Stimulated activated CD4-positive, alpha-beta T cell treated with anti-CD3 and anti-CD28 coated beads, Interleukin-1b, Interleukin-23, amount 100 ng/mL, for 1 hour (primary cell): ENCODE measurements at places on chromosomes 16 and 17.

GRCh38 chr16:81987706-81988105 lies 23.6 kb downstream of the SDR42E1 start:
- no peak for DNase-seq

DNA sequence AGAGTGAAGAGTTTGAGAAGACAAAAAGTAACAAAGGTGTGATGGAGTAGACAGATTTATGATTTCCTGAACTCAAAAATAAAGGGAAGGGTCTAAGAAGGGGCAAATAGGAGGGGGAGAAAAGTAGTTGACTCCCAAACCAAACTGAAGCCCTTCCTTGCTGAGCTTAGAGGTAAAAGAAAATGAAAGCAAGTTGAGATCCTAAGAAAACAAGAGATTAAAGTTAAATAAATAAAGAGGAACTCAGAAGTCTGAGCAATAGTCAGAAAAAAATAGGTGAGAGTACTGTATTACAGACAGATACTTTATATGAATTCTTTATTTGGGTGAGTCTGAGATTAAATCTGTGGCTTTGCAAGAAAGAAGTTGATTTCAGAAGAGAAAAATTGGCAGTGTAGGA lies 3.3 kb upstream of the PSMD12 start:
- no peak for DNase-seq

- DNase-seq: no peak
Measured at GRCh38 chr17:9890124-9890523, 14.9 kb downstream of the RCVRN start.

DNA sequence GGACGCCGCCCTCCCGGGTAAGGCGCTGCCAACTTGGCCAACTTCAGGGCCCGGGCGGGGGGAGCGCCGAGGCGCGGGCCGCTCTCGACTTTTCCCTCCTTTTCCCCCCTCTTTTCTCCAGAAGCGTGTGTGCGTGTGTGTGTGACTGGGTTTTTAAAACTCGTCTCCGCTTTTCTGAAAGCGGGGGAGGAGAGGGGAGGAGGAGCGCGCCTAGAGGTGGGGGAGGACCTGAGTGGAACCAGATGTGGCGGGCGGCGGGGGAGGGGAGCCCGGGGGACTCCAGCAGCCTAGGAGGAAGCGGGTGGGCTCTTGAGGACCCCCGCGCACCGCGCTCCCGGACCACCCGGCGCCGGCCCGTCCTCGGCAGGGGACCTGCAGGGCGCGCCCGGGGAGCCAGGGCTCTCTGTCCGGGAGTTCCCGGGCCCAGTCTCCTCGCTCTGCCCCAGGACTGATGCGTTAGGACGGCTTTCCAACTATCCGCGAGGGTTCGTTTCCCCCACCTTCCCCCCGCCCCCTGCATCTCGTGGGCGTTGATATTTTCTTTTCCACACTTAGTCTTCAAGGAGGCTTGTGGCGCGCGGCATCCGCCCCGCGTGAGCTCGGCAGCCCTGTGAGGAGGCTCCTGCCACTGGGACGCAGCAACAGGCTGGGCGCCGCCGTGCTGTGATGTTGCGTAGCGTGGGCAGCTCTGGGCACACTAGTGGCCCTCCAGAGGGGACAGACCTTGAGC lies 599 bp downstream of the MRC2 start:
- no peak for DNase-seq

GRCh38 chr16:15822957-15823356 lies 33.9 kb downstream of the MYH11 start:
- DNase-seq: no peak

GRCh38 chr17:43936434-43936833 lies 5.8 kb downstream of the PPY start:
- DNase-seq: no peak

- DNase-seq: no peak
Measured at GRCh38 chr17:13871261-13871660, 198.0 kb upstream of the COX10 start.

- DNase-seq: no peak
Measured at GRCh38 chr16:85789773-85790172, 9.6 kb downstream of the EMC8 start.

- DNase-seq: no peak
Measured at GRCh38 chr17:82392209-82392920, 20.8 kb downstream of the UTS2R start.

GRCh38 chr16:57446531-57447185 lies 527 bp downstream of the CIAPIN1 start:
- no peak for DNase-seq

GRCh38 chr16:67551091-67551490 lies 11.2 kb upstream of the CTCF start:
- no peak for DNase-seq

- no peak for DNase-seq
Measured at GRCh38 chr16:12229759-12230594, 253.4 kb downstream of the SNX29 start.

DNA sequence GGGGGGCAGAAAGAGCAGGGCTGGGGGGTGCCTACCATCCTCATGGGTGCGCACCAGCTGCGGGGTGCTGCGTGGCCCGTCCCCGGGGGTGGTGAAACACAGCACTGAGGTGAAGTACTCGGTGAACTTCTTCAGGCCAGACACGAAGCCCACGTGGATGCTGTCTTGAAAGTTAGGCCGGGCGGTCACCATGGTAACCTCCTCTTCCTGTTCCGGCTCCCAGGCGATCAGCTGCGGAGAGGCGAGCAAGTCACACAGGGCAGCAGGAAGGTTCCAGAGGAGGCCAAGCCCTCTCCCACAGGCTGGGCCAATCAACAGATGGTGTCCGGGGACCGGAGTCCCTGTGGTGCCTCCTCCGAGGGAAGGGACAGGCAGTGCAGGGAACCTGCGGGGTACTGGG lies 90.1 kb upstream of the CDC42EP4 start:
- DNase-seq: no peak

DNA sequence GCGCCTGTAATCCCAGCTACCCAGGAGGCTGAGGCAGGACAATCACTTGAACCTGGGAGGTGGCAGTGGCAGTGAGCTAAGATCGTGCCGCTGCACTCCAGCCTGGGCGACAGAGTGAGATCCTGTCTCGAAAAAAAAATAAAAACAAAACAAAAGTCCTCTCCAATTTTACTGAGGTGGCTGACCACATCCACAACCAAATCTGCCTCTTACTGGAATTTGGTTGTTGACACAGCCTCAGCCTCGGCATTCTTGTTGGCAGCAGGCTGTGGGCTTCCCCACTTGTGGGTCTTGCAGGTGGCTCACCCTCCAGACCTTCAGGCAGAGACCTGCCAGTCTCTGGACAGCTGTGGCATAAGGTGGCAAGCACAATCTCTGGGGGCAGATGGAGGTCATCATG lies 15.6 kb downstream of the B4GALNT2 start:
- DNase-seq: no peak

DNA sequence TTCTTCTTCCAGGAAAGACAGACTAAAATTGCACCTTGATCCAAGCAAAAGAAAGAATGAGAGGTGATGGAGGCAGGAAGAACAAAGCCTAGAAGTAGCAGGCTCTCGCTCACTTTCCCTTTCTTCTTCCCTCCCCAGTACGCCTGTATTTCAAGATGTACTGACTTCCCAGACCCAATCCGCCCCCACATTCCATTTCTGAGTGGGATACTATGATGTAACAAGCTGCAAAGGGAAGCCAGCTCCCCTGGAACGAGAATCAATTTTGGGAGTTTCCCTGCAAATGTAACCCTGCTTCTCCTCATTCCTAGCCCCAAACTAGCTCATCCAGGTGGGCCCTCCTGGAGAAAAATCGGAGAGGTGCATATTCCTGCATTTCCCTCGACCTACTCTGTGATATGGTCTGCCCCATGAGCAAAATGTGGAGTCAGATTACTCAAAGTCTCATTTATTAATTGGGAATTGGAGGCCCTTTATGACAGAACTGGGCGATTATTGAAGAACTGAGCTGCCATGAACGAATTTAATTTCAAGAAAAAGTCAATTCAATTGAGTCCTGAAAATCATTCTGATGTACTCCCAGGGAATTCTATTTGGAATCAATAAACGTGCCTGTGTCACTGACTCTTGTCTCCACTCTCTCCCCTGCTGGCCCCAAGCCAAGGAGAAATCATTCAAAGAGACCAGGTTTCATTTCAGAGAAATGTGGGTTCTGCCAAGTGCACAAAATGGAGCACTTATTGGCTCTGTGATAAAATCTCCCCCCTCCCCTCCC lies 398.9 kb downstream of the SHISA9 start:
- no peak for DNase-seq

DNA sequence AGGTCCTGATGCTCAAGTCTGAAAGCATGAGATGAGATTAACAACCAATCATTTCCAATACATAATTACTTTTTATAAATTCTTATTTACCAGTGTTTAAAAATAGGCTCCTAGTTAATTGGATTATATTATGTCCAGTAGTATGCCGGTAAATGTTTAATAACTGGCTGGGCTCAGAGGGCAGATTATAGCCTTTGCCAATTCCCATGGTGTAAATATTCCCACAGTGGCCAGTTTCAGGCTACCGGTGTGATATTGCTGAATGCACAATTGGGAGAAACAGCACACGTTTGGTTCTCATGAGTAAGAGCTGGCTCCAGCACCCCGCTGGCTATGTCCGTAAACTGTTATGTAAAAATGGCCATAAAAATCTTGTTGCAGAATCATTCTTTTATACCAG lies 167.6 kb downstream of the MRTFB start:
- no peak for DNase-seq

- no peak for DNase-seq
Measured at GRCh38 chr17:7184091-7184488, 4.9 kb upstream of the ASGR1 start.

- no peak for DNase-seq
Measured at GRCh38 chr16:67210069-67210937, 11.4 kb downstream of the ELMO3 start.

DNA sequence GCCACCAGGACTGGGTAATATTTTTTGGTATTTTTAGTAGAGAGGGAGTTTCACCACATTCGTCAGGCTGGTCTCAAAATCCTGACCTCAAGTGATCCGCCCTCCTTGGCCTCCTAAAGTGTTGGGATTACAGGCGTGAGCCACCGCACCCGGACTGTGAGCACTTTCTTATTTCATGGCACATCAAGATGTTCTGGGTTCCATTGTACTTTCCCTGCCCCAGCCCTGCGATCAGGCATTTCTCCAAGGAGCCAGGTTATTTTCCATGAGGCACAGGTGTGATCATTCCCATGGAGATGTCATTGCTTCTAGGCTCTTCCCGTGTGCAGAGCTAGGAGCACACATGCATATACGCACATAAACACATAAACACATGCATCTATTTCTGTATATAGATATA lies 2.6 kb upstream of the ANKRD40CL start:
- no peak for DNase-seq

DNA sequence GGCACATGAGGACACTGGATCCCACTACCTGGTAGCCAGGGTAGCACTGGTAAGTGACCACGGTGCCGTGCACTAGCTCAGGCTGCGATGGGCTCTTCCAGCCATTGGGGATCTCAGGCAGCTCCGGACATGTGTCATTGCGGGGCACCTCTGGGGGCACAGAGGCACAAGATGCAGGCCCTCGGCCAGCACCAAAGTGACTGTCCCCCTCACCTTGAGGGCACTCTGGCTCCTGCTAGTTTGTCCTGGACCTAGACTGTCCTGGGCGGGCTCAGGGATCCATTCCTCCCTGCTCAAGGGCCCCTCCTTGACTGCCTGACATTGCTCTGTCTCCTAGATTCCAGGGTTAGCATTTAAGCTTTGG lies 6.7 kb upstream of the PHF12 start:
- no peak for DNase-seq

DNA sequence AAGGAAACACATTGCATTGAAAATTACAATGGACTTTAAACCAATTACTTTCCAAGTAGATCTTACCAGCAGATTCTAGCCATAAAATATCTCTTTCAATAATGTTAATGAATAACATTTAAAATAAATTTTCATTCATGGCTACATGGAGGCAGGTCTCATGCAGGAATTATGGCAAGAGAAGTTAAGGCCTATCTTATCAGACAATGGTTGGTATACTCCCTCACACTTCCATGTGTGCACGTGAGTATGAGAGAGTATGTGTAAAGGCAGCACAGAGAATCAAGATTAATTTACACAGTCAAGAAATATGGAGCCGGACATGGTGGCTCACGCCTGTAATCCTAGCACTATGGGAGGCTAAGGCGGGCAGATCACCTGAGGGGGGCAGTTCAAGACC lies 76.5 kb downstream of the HELZ start:
- no peak for DNase-seq

GRCh38 chr16:57509231-57509923 lies 23.1 kb upstream of the DOK4 start:
- DNase-seq: no peak

GRCh38 chr17:65901394-65901793 lies 290.5 kb downstream of the CEP112 start:
- DNase-seq: no peak

DNA sequence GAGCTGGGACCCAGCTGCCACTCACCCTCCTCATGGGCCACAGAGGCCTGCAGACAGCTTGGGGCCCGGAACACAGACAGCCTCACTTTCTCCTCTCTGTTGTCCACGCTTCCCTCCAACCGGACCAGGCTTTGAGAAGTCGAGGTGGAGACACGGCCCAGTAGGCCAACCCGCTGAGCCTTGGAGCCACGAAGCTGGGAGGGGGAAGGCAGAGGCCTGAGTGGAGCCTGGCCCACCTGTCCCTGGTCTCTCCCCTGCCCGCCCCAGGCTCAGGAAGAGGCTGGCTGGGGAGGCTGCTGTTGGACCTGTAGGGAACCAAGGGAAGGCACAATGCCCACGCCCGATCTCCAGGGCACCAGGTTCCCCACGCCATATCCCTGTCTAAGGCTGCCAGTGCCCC lies 48.1 kb downstream of the RMI2 start:
- DNase-seq: no peak

DNA sequence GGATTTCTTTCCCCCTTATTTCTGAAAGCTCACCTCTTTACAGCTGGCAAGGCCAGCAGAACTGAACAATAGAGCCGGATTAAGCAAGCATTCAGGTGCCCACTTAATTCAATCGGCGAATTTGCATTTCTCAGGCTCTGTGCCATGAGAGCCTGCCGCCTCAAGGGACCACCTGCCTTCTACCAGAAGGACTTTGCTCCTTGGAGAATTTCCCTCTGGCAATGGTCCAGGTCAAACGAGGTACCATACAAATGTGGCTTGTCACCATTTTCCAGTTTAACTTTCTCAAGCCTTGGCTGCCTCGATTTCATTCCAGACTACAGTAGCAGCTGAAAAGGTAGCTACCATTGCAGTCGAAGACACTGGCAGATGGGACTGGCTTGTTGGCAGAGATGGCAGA lies 534.0 kb downstream of the MAF start:
- DNase-seq: no peak

DNA sequence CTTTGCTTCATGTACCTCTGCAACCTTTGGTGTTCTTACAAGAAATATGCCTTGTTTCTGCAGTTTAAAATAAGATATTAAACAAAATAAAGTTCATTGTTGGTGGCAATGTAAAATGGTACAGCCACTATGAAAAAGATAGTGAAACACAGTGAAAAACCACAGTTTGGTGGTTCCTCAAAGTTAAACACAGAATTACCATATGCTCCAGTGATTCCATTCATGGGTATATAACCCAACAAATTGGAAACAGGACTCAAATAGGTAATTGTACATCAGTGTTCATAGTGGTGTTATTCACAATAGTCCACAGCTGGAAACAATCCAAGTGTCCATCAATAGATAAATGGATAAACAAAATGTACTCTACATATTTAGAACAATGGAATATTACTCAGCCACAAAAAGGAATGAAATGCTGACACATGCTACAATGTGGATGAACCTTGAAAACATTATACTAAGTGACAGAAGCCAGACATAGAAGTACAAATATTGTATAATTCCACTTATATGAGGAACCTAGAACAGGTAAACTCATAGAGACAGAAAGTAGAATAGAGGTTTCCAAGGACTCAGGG lies 49.2 kb downstream of the CUEDC1 start:
- no peak for DNase-seq

GRCh38 chr17:48610282-48611211 lies at the start of gene HOXB7:
Gene HOXB7 (minus strand): TSS chr17:48611017. CDS start chr17:48610918, 99 bp downstream.
- peak; percentile 34 for DNase-seq

- DNase-seq: no peak
Measured at GRCh38 chr17:68318103-68318991, 27.1 kb downstream of the ARSG start.
